ENCODE measurements at places on chromosomes 1 and 21. TPM values are rescaled to one million over a fixed set of nuclear protein-coding genes. Genes with fewer than 3 reads are reported as not detected.

GRCh38 chr1:20282533-20282932 lies 8.1 kb upstream of the VWA5B1 start:
- H3K27me3 ChIP-seq = no peaks in the 10 kb centered on the region
- H3K27ac ChIP-seq = no peak overlapping the region
- H3K4me1 ChIP-seq = no peaks in the 10 kb centered on the region
- H3K4me3 ChIP-seq = no peak overlapping the region
- no peak for DNase-seq

DNA sequence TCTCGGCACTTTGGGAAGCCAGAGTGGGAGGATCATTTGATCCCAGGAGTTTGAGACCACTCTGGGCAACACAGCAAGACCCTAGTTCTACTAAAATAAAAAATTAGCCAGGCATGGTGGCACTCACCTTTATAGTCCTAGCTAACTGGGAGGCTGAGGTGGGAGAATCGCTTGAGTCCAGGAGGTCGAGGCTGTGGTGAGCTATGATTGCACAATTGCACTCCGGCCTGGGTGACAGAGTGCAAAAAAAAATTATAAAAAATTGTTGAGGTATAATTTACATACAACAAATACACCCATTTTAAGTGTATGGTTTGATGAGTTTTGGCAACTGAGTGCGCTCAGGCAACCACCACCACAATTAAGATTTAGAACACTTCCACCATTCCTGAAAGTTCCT lies 108.5 kb upstream of the GADD45A start:
- DNase-seq = no peak
- H3K27ac ChIP-seq = no peak overlapping the region
- H3K4me3 ChIP-seq = no peak overlapping the region
- H3K27me3 ChIP-seq = no peaks in the 10 kb centered on the region
- no peaks in the 10 kb centered on the region for H3K36me3 ChIP-seq
- no peaks in the 10 kb centered on the region for H3K4me1 ChIP-seq

GRCh38 chr1:30914587-30914922 lies 6.0 kb upstream of the SDC3 start:
- H3K4me1 ChIP-seq = peaks cover 23% of the 10 kb centered on the region
- H3K27me3 ChIP-seq = no peaks in the 10 kb centered on the region
- no peak overlapping the region for H3K27ac ChIP-seq

Gene GORAB
- total RNA-seq = 17.4 TPM

DNA sequence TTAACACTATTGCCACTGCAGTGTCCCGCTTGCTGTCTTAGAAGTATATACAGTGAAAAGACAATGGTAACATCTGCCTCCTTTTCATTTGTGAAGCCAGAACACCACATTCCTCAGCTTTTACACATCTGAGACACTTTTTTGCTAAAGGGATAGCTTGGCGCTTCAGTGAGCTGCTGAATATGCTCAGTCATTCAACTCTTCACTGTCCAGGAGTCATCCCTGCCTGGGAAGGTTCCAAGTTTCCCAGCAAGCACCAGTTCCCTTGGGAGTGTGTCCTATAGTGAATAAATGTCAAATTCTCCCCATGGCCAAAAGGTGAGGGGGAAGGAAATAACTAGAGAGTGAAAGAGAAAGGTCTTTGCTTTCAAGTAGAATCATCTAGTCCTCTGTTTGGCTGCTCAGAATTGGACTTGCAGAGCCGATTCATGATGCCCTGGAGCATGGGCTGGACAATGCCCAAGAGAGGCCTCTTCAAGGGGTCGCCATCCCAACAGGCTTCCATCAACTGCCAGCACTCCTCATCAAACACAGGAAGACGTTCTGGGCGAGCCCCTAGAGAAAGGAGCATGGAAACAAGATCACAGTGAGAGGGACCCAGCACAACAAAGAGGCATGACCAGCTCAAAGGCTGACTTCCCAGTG lies 25.5 kb upstream of the RBBP5 start:
- H3K27ac ChIP-seq = no peak overlapping the region
- H3K4me3 ChIP-seq = no peak overlapping the region
- H3K27me3 ChIP-seq = no peaks in the 10 kb centered on the region
- peaks cover 28% of the 10 kb centered on the region for H3K36me3 ChIP-seq

DNA sequence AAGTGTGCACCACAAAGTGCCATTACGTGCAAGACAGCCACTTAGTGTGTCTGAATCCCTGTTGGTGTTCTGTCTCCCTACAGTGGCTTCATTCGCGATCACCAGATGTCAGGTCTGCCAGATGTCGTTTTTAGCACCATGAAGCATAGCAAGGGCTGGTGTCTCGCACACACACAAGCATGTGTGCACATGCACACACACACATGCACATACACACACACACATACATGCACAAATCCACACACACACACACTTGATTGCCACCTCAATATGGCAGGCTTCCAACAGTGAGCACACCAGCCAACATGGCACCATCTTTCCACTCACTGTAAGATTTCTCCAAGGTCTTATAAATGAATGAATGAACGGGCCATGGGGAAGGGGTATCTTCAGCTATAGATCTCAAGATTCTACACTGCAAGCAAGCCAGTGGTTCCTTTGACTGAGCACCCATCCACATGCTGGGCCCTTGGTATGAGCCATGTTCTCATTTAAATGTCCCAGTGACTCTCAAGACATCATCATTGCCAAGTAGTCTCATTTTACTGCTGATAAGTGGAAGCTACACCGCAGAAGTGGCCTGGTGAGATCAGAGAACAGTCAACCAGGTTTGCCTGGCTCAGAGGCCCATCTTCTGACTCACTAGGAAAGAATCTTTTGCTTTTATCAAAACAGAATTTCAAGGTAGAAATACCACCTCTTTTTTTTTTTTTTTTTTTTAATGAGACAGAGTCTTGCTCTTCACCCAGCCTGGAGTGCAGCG lies 84.9 kb downstream of the SIM2 start:
- H3K36me3 ChIP-seq = no peaks in the 10 kb centered on the region
- H3K27ac ChIP-seq = no peak overlapping the region
- DNase-seq = no peak
